ENCODE measurements at places on chromosomes 3 and 15. TPM values are rescaled to one million over a fixed set of nuclear protein-coding genes. Genes with fewer than 3 reads are reported as not detected.

The TMEM108 gene
- total RNA-seq = not detected

DNA sequence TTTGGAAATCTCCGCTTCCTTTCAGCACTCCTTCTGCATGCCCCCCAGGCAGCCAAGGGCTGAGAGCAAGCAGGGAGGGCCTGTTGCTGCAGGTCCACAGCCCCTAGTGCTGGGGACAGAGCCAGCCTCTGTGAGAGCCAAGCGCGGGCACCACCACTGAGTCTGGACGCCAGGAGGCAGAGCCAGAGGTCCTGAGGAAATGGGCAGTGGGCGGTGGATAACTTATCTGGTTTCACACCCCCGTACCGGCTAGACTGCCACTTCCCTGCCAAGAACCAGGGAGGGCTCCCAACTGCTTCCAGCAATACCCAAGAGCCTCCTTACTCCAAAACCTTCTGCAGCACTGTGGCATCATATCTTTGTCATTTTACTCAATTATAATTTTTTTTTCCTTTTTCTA is 141.6 kb upstream of the IGF1R start:
- DNase-seq = no peak

The GOLGA6L4 gene
- 1.2 TPM for total RNA-seq

- no peak for DNase-seq
These were observed 31.2 kb downstream of the WNT5A start for GRCh38 chr3:55455915-55456314.

DNA sequence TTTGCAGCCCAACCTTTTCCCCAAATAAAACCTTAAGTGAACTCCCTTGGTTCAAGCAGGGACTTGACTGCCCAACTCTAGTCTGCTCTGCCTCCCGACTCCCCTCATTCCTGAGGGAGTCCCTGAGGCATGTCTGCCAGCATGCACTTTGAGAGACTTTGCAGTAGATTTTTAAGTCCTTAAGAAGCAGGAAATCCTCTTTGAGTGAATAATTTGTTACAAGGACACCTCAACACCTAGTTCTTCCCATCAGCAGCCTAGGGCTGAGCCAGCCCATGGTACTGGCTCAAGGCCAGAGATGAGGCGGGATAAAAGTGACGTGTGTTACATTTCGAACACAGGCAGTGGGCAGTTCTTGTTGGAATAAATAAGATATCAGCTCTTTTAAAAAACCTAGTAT is 204.3 kb upstream of the SLC2A2 start:
- DNase-seq = peak; percentile 73

DNA sequence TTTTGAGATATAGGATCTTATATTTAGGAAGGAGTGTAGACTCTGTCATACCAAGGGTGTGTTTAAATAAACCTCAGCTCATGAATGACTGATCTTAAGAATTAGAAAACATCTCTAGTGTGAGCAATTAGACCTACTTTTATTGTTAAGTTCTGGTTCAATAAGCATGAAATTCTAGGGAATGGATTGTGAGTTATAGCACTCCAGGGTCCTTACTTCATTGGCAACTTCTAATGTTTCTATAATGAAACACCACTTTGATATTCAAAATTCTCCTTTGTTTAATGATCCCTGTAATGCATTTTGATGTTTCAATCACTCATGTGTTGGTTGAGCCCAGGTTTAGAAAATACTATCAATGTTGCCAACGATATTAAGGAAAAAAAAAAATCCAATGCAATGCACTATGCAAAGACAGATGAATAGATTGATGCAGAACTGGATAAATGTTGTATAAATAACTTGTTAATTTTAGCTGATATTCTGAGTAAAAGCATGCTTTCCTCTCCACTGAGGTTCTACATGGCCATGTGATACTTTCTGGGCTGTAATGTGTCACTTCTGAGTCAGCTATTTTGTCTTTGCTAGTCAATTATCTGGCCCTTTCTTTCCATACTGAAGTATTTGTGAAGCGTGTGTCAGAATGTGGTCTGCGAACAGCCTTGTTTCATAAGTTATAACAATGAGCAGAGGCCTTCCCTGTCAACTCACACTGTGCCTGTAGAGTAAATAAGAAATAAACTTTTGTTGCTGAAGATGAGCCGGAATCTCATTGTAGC is 1035.9 kb downstream of the PLOD2 start:
- peak; percentile 6 for DNase-seq

DNA sequence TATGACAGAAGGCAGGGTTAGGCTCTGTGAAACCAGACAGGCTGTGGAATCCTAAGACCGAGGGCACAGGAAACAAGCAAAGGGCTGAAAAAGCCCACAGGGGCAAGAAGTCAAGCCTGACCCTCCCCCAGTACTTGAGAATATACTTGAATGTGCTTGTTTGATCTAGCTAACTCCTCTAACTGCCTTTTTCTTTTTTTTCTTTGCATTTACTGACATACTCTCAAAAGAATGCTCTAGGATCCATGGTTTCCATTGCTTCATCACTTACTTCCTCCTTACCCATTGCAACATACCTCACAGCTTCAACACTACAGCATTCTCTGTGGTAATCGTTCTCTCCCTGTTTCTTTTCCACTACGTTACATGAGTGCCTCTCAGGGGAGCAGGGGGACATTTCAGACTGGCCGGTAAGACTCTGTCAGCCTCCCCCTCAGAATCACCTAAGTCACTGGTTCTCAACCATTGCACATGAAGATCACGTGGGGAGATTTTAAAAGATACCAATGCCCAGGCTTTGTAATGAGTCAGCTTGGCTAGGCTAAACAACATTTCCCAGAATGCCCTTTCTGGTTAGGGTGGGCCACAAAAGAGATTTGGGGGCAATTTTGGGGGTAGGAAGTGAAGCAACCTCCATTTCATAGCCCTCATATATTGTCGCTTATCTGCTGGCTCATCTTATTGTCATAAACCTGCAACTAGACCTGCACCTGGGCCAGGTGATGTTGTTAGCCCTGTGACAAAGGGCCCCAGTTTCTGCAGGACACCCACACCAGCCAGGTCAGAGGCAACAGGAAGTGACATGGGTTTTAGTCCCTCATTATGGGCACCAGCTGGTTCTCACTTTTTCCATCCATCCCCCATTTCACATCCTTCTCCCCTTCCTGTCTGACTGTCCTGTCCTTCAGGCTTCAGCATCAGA is 24.6 kb upstream of the RSL24D1 start:
- peak; percentile 84 for DNase-seq

DNA sequence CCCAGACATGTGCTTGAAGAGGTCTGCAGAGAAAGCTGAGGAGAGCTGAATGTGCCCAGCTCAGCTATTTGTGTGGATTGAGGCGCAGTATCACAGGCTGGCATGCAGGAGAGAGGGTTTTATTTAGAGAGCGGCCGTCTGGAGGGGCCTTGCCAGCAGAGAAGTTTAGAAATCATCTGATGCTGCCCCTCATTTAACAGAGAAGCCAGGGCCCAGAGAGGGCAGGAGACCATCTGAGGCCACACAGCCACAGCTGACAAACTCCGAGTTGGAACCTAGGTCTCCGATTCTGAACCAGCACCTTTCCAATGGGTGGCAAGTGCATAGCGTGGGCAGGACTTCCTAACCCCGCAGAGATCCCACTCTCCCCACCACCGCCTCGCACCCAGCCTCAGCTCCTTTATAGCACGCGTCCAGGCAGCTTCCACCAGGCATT is 101.0 kb downstream of the LSM3 start:
- DNase-seq = no peak

GRCh38 chr3:42658771-42659390 is 5.4 kb downstream of the ZBTB47 start:
- no peak for DNase-seq

DNA sequence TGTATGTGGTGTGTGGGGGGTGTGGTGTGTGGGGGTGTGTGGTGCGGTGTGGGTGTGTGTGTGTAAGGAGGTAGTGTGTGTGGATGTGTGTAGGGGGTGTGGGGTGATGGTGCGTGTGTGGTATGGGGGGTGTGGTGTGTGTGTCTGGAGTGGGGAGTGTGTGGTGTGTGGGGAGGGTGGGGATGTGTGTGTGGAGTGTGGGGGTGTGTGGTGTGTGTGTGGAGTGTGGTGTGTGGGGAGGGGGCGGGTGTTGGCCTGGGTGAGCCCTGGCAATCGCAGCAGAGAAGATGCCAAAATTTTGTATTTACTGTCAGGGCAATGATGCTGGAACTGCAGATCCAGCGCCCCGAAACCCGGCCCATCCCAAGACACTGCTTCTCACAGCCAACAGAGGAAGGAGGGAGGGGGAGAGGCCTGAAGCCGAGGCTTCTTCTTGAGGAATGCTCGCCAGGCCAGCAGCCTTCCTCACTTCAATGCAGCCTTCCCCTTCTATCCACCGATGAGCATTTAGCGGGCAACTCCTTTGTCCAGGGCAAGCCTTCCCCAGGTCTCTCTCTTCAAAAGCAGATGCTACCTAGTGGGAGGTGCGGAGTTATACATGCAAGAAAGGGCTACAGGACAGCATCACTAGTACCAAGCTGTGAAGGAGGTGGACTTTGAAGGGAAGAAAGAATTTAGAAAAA is 11.9 kb upstream of the SRP14 start:
- DNase-seq = no peak

GRCh38 chr3:108202834-108203233 is 19.4 kb downstream of the IFT57 start:
- DNase-seq = no peak

The MEGF11 gene
- total RNA-seq = not detected

DNA sequence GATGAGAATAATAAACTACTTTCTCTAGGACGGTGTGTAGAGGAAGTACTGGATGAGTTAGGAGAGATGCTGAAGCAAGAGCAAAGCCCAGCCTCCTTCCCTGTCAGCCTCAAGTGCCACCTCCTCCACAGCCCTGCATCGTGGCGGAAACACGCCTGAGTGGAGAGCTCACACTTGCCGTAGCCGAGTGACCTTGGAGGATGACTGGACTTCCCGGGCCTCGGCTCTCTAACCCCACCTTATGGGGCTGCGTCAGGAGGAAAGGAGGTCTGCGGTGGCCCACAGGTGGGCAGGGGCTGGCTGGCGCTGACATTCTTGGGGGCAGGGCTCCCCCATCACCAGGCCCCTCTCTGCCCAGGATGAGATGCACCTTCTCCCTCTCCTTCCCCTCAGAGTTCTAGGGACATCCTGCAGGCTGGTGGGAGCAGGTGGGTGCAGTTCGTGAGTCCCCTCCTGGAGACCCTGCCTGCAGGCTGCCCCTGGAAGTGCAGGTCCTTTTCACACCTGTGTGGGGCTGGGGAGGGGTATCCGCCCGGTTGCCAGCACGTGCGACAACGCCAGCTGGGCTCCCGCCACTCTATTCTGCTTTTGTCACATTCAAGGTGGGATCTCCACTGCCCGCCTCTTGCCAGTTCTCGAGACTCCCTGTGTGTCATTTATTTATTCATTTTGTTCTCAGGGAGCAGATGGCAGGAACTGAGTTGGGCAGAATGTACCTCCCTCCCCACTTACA is 175.2 kb downstream of the MEGF11 start:
- no peak for DNase-seq

GRCh38 chr3:9169956-9170850 is 79.2 kb downstream of the SRGAP3 start:
- no peak for DNase-seq

The ZNF619 gene
- 8.7 TPM for total RNA-seq

The PLSCR5 gene
- total RNA-seq = not detected

- DNase-seq = no peak
These were observed 301.0 kb upstream of the ICE2 start for GRCh38 chr15:60779718-60780503.

DNA sequence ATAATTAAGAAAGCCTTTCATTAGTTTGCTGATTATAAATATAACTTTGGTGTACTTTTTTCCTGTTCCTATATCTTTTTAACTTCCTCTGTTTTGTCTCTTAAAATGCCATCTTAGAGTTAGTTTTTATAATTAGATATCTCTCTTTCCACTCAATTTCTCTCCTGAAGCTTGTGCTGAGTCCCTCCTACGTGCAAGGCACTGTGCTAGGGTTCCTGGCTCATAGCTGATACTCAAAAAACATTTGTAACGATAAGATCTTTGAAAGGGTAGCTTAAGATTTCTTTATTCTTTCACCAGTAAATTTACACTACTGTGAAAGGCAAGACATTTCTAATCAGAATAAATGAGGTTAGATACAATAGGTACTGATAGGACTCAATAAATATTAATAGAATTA is 358.8 kb downstream of the MECOM start:
- no peak for DNase-seq

DNA sequence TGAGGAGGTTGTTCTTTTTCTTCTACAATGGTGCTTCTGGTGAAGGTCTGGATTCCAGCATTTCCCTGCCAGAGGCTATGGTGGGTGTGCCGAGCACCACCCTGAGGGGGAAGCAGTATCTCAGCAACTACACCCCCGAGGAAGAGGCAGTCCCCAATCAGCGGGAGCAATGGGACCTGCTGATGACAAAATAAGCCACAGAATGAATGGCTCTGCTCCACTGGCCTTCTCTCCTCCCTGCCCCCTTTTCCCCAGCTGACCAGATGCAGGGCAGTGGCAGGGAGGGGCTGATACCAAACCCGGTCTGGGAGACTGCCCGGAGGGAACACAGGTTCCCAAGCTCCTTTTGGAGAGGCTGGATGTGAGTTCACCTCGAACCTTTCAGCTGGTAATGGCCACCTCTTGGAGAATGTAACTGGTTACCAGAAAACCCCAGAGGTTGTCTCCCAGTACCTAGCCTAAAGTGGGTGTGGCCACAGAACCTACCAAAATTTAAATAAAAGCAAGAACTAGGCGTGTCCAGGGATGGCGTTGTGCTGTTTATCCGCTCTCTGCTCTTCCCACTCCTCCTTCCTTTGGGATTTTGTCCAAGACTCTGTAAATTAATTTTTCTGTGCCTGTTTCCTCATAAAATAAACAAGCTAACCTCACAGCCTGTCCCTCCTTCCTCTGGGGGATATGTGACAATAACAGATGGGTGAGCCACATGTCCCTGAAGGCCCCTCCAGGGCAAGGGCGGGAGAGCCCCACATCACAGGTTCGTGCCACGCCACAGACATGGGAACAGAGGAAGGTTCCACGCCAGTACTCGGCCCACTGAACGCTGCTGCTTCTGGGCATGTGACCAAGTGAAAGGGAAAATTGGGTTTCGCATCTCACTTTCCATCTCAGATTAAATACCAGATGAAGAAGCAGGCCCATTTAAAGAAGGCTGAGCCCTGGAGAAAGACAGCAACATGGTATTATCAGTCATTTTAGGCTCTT is 35.1 kb upstream of the SPTBN5 start:
- DNase-seq = no peak

- DNase-seq = no peak
These were observed 102.6 kb downstream of the TFG start for GRCh38 chr3:100811779-100812507.

- DNase-seq = peak; percentile 54
These were observed 31.6 kb downstream of the PYDC2 start for GRCh38 chr3:191492601-191493000.

- no peak for DNase-seq
These were observed 62.5 kb upstream of the SKOR1 start for GRCh38 chr15:67762610-67763368.

- DNase-seq = no peak
These were observed 6.3 kb upstream of the SMAD3 start for GRCh38 chr15:67059127-67059553.

- DNase-seq = peak; percentile 37
These were observed 17.5 kb upstream of the GASK1A start for GRCh38 chr3:42961633-42962032.

The MESP2 gene
- total RNA-seq = not detected

The TM4SF4 gene
- not detected for total RNA-seq
